NCI-H1048 (cell line): ENCODE measurements at places on chromosomes 13 and 19.

- DNase-seq = no peak
These were observed 19.2 kb upstream of the ERCC1 start for GRCh38 chr19:45442778-45443461.

DNA sequence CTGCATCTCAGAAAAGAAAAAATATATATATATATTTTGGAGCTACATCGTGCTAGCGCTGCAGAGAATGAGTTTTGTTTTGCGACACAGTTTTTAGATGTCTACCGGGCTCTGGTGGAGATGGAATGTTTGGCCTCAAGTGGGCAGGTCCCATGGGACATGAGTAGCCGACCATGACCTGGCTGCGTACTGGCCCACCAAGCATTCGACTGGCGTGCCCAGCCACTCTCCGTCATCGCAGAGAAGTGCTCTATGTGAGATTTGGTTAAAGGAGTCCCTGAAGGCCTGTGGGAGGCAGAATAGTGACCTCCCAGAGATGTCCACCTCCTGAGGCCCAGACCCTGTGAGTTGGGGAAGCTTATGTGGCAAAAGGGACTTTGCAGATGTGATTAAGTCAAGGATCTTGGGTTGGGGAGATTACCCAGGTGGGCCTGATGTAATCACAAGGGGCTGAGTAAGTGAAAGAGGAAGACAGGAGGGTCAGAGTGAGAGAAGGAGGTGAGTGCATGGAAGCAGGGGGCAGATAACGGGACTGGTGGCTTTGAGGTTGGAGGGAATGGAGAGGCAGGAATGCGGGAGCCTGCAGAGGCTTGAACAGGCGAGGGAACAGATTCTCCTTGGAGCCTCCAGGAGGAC lies 821 bp upstream of the LILRB4 start:
- DNase-seq = no peak

DNA sequence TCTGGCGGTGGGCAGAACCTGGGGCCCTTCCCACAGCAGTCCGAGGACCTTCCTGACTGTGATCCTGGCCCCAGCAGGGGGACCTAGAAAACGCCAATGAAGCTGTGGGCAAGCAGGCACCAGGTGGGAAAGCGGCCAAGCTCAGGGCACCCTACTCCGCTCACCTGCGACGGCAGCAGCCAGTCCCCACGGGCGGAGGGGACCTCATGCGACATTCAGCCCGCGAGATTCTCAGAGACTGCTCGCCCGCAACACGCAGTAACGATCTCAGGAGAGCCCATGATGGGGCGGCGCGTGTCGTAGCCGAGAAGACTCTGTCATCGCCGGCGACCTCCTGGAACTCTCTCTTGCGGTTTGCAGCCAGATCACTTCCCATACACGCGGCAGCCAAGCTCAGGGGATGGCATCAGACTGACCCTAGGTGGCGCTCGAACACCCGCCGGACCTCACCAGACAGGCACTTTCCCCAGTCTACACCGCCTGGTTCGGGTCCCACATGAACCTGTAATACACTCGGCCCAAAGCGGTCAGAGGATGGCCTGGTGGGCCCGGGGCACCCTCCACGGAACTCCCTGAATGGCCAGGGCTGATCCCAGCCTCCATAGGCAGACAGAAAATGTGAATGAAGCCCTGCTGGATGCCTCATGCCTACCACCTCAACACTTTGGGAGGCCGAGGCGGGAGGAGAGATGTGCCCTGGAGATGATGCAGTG lies 26.5 kb downstream of the MAN2B1 start:
- no peak for DNase-seq

DNA sequence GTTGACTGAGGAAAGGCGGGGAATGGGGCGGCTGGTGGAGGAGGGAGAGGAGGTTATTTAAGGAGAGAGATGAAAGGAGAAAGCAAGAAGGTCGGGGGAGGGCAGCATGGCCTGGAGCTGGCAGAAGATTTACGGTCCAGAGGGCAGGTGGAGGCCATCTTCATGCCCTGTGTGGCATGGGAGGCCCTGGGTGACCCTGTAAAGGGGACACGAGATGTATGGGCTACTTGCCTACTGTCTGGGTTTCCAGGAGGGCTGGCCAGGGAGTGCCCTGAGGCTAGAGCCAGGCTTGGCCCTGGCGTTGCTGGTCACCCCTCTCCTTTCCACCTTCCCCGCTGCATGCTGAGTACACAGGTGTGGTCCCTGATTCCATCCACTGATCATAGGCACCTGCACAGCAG lies 6.1 kb downstream of the WTIP start:
- no peak for DNase-seq

GRCh38 chr13:51423766-51424165 lies 29.1 kb downstream of the INTS6 start:
- no peak for DNase-seq

DNA sequence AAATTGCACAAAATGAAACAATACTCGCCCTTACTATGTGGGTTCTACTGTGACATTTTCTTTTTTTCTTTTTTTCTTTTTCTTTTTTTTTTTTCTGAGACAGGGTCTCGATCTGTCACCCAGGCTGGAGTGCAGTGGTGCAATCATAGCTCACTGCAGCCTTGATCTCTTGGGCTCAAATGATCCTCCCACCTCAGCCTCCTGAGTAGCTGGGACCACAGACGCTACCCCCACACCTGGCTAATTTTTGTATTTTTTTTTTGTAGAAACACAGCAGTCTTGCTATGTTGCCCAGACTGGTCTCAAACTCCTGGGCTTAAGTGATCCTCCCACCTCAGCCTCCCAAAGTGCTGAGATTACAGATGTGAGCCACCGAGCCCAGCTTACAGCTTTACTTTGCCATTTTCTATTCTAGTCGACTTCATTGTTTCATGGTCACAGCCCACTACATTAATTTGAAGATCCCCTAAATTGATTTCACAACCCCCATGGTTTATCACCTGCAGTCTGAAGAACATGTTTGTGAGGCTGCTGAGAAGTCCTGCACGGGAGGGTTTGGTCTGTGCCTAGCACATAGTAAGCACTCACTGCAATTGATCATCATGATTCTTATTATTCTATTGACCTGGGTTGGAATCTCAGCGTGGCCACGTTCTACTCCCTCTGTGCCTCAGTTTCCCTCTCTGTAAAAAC lies 3.8 kb downstream of the BCL3 start:
- no peak for DNase-seq

- DNase-seq = no peak
These were observed 4.1 kb downstream of the ARHGEF1 start for GRCh38 chr19:41886761-41887710.

GRCh38 chr13:73676550-73677047 lies 457.6 kb downstream of the KLF12 start:
- no peak for DNase-seq

GRCh38 chr19:44814517-44814916 lies 5.6 kb downstream of the BCAM start:
- DNase-seq = no peak

DNA sequence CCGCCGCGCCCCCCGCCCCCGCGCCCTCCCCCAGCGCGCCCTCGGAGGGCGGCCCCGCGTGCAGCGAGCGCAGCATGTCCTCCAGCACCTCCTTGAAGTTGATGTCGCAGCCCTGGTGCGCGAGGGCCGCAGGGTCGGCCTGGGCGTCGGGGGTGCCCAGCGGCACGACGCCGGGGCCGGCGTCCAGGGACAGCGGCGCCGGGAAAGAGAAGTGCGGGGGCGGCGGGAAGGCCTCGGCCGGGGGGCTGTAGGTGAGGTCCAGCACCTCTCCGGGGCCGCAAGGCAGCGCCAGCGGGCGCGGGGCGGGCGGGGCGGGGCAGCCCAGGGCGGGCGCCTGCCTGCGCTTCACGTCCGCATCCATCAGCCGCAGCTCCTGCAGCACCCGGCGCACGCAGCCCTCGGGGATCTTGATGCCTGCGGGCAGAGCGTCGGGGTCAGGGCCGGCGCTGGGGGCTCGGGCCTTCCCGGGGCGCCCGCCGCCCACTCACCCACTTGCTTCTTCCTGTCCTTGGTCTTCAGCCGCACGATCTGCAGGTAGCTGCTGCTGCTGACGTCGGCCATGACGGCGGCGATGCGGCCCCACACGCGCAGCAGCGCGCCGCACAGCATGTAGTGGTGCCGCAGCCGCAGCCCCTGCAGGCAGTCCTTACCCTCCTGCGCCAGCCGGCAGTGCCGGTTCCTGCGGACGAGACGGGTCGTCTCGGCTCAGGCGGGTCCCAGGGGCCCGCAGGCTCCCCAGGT lies 4.7 kb downstream of the GPX4 start:
- DNase-seq = no peak

DNA sequence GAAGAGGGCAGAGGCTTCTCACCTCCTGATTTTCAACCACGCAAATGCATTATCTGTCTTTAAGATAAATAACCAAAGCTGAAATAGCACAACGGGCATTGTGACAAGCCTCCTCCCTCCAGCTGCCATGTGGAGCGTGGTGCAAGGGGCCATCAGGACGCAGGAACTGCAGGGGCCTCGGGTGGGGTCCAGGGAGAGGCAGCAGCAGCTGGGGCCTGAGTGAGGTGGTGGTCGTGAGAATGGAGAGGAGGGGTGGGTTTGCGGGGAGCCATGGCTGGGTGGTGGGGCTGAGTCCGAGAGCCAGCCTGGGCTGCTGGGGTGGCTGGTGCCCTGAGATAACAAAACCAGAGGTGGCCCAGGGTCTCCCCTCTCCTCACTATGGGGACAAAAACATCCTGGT lies 66.0 kb downstream of the EPS15L1 start:
- no peak for DNase-seq

DNA sequence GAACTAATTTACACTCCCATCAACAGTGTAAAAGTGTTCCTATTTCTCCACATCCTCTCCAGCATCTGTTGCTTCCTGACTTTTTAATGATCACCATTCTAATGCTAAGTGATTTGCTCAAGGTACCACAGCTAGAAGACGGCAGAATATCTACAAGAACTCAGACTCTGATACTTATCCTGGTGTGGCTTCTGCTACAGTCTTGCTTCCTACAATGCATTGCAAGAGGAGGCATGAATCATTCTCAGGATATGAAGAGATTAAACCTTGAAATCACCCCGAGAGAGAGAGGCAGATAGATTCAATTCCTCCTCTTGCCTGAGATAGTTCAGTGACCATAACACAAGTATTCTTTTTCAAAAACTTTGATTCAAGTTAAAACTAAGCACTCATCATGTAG lies 306.4 kb downstream of the TBC1D4 start:
- DNase-seq = no peak

- DNase-seq = no peak
These were observed 16.5 kb upstream of the FOSB start for GRCh38 chr19:45451131-45451849.

- no peak for DNase-seq
These were observed 855 bp downstream of the UNC13A start for GRCh38 chr19:17687141-17687856.

GRCh38 chr19:29620931-29621351 lies 14.9 kb downstream of the POP4 start:
- no peak for DNase-seq

DNA sequence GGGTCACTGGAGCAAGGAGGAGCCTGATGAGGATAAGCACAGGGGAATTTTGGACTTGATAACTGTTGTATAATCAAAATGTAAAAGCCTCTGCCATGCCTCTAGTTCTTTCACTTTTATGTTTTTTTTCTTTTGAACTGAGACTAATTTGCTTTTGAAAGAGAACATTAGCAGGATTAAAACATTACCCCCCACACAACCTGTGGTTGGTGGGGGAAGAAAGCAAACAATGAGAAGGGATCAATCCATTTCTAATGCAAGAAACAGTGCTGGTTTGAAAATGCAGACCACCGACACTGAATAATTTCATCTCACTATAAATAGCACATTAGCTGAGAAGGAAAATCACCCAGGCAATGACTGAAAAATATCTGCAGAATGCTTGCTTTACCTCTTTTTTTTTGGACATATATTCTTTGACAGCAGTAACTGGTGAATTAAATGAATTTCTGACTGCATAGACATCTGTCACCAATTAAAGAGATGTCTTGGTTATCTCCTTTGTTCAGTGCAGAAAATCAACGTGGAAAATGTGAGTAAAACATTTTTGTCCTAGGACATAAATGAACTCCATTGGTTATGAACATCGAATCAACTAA lies 48.6 kb upstream of the TRPC4 start:
- DNase-seq = no peak

DNA sequence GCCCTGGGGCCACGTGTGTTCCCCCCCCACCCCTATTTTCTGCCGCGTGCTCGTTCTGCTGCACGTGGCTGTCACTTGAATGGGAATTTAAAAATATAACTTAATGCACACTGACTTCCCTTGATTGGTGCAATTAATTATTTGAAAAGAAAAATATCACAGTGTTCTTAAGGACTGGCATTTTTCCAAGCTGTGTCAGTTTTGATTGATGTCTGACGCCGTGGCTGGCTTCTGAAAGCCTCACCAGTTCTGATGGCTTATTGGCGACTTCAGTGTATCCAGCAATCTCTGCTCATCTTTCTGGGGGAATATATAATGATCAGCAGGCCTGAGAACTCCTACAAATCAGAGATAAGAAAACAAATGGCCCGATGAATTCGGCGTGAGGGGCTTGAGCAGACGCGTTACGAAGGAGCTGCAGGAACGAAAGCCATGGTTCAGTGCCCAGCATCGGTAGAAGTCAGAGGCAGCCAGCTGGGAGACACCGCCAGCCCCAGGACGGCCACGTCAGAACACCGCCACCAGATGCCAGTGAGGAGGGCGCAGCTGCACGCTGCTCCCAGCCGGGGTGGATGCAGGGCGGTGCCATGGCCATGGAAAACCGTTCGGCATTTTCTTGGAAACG lies 111.2 kb downstream of the KDM4B start:
- no peak for DNase-seq

DNA sequence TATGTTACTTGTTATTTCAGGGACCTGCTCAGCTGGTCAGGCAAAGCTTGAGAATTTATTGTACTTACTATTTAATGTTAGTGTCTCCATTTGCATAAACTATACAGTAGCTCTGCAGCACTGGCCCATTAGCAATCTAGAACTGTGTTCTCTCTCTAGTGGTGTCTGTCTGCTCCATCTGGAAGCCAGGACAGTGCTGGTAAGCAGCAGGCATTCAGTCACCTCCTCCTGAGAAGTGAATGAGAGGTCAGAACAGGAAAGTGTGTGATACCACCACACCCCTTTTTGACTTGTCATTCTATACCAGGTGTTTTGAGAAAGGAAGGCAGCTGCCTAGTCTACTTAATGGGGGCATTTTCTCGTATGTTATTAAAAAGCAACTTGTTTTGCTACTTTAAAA lies 3.9 kb downstream of the COG3 start:
- DNase-seq = no peak

DNA sequence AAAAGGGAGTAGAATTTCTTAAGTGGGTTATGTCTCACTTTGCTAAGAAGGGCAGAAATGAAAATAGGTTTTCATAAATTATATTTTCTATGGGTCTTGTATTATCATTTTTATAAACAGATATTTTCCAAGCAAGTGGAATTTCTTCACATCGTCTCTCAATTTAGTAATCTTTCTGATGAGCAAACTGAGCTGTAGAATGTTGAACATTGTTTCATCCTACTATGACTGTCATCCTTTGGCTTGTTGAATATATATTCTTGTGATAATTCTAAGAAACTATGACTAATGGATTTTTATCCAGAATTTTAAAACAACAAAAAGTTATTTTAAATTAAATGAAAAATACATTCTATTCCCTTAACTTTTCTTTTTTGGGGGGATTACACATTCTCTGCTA lies 313.8 kb downstream of the ENOX1 start:
- no peak for DNase-seq
